Activated CD4-positive, alpha-beta T cell treated with anti-CD3 and anti-CD28 coated beads for 36 hours (primary cell): ENCODE measurements at places on chromosomes 6 and 20. TPM values are rescaled to one million over a fixed set of nuclear protein-coding genes. Genes with fewer than 3 reads are reported as not detected.

The ZSCAN23 gene
- 1.9 TPM for total RNA-seq

The ZBP1 gene
- 1.4 TPM for total RNA-seq

The SCRT2 gene
- total RNA-seq: not detected

- no peak for DNase-seq
These were observed 2.7 kb downstream of the CST9L start for GRCh38 chr20:23565503-23566045.

GRCh38 chr20:37415118-37416085 lies 69.5 kb downstream of the SRC start:
- no peak for DNase-seq

DNA sequence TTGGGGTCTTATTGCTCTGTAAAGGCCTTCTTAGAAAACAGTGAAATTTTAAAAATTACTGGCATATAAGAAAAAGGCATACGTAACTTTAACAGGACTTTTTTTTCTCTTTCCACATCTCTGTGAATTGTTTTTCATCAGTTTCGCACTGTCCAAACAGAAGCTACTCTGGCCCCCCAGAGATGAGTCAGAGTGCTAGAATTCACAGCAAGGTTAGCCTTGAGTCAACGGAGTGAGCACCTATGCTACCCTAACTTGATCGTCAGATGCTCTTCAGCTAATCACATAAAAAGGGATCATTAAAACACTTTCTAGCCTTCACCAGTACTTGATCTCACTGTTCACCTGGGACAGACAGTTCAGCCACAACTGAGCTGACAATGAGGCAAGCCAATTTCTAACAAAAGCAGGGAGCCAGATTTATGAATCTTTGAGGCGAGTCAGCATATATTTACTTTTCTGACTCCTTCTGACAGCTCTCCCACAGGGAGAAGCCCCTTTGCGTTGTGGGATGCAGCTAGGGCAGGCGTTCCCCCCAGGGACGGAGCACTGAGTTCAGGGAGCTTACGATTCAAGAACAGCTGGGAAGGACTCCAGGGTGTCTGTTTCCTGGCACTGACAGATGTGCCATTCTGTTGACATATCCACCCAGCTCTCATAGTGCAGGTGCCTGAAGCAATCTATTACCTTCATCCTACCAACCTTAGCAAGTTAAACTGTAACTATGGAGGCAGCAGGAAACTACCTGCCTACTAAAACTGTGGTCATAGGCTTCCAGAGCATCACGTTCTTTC lies 46.4 kb upstream of the SPDEF start:
- no peak for DNase-seq

- no peak for DNase-seq
These were observed 209.0 kb upstream of the CITED2 start for GRCh38 chr6:139583420-139583819.

DNA sequence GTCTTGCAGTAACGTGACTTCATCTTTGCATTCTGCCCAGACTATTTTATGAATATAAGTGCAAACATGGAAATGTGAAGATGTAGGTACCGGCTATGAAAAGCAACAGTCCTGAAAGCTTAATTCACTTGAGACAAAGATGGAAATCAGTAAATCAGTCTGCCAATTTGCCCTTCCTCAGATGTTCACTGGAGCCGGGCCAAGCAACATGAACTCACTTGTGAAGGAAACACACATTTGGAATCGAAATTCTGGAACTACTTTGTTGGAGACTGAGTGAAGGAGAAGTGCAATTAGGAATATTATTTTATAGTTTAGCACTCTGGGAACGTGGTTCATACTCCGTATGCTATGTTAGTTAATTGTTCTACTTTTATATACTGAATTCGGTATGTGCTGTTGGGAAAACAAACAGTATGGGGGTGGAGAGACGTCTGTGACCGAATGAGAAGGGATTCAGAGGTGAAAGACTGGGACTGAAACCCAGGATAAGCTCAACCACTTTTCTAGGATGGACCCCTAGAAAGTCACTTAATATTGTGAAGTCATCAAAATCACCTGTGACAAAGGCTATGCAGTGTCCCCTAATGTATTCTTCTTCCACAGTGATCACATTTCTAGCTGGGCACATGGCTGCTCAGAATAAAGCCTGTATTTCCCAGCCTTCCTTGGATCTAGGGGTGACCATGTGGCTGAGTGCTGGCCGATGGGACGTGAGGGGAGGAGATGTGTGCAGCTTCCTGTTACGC lies 95.5 kb downstream of the PREX1 start:
- no peak for DNase-seq

GRCh38 chr6:163195721-163196691 lies 218.5 kb upstream of the QKI start:
- DNase-seq: no peak

- DNase-seq: no peak
These were observed 581 bp upstream of the ALDH8A1 start for GRCh38 chr6:134950482-134950881.

- DNase-seq: no peak
These were observed 141.3 kb upstream of the HMGN3 start for GRCh38 chr6:79375635-79376337.

DNA sequence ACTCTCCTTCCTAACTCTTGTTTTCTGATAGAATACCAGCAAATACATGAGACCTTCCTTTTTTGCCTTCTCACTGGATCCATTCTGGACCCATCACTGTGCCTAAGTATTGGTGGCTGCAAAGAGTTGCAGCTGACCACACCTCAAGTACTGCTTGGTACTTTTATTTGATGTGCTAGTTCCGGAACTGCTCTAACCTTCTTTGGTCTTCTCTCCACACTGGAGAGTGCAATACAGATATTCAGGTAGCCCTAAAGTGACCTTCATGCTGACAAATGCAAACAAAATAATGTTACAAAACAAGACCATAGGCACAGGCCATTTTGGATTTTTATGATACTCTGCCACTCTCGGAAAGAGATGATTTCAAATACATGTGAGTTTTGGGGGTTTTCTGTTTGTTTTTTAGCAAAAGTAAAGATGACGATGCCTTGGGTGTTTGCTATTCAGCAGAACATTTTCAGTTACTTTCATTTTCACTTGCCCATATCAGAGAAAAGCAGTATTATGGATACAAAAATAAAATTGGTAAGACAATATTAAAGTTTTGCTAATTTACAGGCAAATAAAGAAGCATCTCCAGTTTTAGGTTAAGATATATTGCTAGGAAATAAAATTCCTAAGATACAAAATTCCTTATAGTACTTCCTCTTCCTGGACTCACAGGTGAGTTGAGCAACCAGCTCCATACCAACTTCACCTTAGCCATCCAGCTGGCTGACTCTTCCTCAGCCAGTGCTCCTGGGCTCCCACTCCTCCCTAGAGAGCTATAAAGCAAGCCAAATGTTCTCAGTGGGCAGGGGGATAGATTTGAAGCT lies 42.0 kb downstream of the PTPRK start:
- DNase-seq: no peak

DNA sequence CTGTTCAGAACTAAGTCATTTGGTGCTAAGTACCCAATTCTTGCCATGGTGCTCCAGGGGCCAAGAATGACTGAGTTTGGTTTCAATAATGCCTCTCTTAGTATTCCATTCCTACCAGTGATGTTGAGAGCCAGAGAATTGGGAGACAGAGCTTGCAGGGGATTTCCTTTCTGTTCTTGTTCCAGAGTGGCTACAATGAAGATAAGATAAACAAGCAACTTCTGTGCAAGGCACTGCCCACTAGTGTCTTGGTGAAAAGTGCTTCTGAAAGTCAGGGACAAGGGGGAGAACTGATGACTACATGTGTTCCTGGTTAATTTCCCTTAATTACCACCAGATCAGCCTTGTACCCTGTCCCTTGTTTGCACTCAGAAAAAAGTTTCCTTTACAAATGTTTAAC lies 421.6 kb downstream of the BCKDHB start:
- DNase-seq: no peak
